ENCODE measurements at places on chromosomes 7 and 10. TPM values are rescaled to one million over a fixed set of nuclear protein-coding genes. Genes with fewer than 3 reads are reported as not detected.

FKBP9 gene
- 30.4 TPM for total RNA-seq

CPA5 gene
- not detected for total RNA-seq

SLC29A4 gene
- total RNA-seq, result 22.6 TPM

SLC13A4 gene
- total RNA-seq, result 2.4 TPM

GRCh38 chr7:134740376-134740775 lies 39.1 kb upstream of the CALD1 start:
- DNase-seq, result no peak

DNA sequence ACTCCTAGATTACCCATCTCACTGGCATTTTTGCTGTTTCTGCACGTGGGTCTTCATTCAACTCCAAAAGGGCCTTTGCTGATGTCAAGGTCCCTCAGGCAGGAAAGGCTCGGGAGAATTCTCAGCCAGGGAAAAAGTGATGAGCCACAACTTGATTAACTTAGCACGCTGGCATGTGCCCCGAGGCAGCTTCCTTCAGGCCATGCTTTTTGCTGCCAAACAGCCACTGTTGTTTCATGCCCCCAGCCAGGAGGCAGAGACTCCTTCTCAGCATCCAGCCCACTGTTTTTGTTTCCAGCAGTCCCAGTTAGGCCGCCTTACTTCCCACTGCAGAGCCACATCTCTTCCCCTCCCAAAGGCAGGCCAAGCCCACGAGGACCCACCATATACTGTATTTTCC lies 266.5 kb upstream of the YAE1 start:
- DNase-seq, result no peak

RTKN2 gene
- 17.1 TPM for total RNA-seq

- no peak for DNase-seq
Measured at GRCh38 chr10:99775850-99776249, 6.6 kb upstream of the ABCC2 start.

CRPPA gene
- 7.5 TPM for total RNA-seq

GRCh38 chr7:47475880-47476227 lies 106.1 kb downstream of the TNS3 start:
- DNase-seq, result no peak

- no peak for DNase-seq
Measured at GRCh38 chr7:31362401-31362800, 21.9 kb upstream of the NEUROD6 start.

DNA sequence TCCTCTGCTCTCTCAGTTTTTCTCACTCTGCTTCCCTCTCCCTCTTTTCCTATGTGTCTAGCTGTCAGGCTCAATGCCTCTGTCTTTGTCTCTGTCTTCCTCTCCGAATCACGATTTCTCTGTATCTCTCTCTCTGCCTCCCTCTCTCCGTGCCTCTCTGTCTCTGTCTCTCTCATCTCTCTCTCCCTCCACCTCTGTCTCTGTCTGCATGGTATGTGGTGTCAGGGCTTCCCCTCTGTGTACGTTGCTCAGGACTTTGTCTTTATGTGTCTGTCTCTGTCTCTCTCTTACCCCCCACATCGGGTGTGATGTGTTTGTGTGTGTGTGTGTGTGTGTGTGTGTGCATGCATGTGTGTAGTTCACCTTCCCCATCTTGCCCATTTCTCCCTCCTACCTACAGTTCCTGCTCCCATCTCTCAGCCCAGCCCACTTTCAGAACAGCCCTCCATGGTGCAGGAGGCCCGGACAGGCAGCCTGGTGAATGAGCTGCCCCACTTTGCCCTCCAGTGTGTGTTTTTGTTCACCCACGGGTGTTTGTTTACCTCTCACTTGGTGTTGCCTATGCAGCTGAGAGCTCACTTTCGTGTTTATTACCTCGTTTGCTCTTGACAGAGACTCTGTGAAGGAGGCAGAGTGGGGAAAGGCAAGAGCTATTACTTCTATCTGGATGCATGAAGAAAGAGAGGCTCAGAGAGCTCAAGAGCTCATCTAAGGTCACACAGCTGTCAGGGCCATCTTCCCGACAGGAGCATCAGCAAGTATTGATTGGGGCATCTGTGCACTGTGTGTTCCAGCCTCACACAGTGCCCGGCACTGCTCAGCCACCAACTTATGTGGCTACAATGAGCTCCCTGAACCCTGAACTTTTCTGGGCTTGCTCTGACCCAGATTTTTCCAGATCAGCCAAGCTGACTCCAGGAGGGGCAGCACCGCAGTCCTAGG lies 163.5 kb upstream of the ZMIZ1 start:
- DNase-seq, result no peak

DNA sequence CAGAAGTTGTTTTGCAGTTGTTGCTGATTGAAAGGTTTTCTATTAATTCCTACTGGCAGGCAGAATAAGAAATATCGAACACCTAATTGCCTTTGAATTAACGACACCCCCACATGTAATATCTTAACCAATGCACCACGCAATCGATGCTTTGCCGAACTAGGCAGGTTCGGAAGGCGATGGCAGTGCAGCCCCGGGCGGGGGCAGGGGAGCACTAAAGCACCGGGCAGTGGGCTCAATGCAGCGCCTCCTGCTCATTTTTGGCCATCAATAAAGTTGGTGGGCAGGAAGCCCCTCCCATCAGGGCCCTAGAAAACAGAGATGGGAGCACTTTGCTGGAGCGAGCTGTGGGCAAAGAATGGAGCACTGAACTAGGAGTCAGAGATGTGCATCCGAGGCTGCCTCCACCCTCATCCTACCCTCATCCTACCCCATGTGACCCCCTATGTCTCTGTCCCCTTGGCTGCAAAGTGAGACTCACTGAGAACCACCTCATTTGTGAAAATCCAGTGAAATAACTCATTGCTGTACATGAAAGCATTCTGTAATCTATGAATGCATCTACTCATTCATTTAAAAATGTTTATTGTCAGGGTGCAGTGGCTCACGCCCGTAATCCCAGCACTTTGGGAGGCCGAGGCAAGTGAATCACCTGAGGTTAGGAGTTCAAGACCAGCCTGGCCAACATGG lies 19.6 kb upstream of the CHST15 start:
- DNase-seq, result no peak

DNA sequence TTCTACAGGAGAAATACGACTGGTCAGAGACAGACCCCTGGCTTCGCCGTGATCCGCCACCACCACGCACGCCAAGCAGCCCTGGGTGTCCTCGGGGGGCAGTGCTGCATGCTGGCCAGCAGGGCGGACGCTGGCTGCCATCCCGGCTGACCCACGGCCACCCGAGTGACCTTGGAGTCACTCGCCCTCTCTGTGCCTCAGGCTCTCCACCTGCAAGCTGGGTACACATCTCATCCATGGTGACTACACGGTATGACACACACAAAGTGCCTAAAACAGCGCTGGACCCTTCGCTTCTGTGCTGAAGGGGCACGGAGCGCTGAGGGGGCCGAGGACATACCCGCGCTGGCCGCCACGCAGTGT lies 62.0 kb upstream of the RNF32 start:
- no peak for DNase-seq

GRCh38 chr7:8362723-8363369 lies 70.6 kb upstream of the NXPH1 start:
- no peak for DNase-seq

GRCh38 chr7:96179837-96180236 lies 142.1 kb downstream of the SLC25A13 start:
- no peak for DNase-seq

PKD2L1 gene
- total RNA-seq, result not detected

DNA sequence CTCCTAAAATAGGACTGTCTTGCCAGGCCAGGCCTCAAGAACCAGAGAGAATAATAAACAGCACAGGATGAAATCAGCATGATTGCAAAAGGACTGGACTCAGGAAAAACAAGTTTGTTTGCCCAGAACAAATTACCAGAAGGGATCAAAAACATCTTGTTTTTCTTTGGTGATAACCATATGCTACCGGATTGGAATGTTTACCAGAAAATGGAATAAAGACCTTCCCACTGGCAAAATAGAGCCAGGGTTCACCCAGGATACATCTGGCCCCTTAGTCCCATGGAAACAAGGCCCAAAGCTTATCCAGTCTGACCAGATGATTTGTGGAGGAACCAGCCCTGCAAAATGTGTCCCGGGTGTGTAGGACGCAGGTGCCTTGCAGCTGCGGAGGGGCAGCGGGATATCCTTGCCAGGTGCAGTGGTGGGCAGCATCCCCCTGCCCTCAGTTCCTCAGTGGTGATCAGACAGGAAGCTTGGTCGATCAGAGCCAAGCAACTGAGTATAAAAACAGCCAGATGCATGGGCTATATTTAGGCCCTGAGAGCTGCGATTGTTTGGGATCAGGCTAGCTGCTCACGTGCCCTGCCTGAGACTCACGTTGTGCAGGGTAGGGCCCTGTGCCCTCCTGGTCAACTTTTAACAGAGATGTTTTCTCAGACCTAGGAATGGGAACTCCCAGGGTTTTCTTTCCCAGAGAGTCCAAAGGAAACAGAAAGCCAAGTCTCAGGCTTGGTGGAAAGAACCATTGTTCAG lies 4.6 kb upstream of the ZNF22 start:
- no peak for DNase-seq

GRCh38 chr7:6231184-6231583 lies 41.2 kb downstream of the CYTH3 start:
- no peak for DNase-seq

GRCh38 chr10:84521468-84521867 lies 193.1 kb downstream of the CCSER2 start:
- no peak for DNase-seq

ANKRD1 gene
- total RNA-seq, result not detected

- DNase-seq, result no peak
Measured at GRCh38 chr10:124323111-124323725, 95.5 kb downstream of the OAT start.

GRCh38 chr7:69078997-69079769 lies 519.1 kb upstream of the AUTS2 start:
- DNase-seq, result peak; percentile 23

CDC14C gene
- total RNA-seq, result not detected

CDHR3 gene
- 21.7 TPM for total RNA-seq

OR13A1 gene
- 0.45 TPM for total RNA-seq

SUFU gene
- total RNA-seq, result 6.0 TPM

DNA sequence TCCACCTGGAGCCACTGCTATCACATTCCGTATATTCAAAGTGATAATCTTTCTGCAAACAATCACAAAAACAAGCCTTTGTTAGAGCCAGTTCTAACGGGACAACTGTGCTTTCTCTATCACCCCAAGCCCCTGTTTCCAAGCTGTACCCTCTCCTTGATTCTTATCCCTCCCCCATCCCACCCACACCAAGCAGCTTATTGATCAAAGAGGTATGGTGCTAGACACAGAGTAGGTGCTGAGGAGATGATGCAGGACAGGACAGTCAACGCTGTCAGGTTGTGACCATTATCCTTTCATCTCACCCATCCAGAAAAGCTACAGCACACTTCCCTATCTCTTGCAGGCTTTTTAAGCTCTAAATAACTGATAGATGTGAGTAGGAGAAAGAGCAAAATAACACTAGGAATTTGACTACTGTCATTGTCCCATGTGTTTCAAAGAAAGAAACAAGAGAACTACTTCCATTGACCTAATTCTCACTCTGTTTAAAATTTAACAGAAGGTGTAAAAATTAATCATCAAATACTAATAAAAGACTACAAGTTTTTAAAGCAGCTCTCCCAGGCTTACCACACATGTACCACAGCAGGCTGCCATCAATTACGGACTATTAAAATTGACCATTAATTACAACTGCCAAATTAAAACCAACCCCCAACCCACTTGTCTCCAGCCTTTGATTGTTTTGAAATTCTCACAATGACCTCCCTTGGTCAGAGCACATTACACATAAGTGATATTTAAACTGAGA lies 94.3 kb downstream of the ELAPOR2 start:
- no peak for DNase-seq

CRTAC1 gene
- 15.5 TPM for total RNA-seq

AGBL3 gene
- 6.9 TPM for total RNA-seq

OR9A2 gene
- 2.6 TPM for total RNA-seq

DNA sequence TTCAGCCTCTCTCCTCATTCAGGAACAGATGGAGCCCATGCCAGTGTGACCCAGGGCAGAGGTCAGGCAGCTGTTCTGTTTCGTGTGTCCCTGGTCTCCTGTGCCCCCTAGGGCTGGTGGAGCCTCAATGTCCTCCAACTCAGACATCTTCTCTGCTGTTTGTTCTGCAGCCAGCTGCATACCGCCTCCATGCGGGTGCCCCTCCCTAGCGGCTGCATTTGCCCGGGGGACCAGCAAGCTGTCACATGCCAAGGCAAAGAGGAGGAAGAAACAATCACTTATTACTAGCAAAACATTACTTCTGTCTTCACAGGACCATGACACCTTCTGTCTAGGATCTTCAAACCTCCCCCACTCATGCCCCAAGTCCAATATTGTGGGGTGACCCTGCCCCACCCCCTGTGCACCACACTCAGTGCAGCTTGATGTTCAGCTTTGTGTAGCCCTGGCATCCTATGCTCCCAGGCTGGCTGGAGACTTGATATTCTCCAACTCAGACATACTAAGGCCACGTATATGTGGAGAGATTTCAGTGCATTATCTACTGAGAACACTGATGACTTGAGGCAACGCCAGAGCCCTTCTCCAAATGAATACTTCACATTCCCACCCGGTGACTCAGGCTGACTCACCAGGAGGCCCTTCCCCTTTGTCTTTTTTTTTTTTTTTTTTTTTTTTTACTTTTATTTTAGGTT lies 188.9 kb downstream of the SKIDA1 start:
- DNase-seq, result no peak

GRCh38 chr10:7306147-7306546 lies 104.7 kb downstream of the SFMBT2 start:
- no peak for DNase-seq

GRCh38 chr7:157520249-157520648 lies 183.4 kb downstream of the DNAJB6 start:
- no peak for DNase-seq

TMEM176B gene
- 4.3 TPM for total RNA-seq

HOXA7 gene
- not detected for total RNA-seq

DNA sequence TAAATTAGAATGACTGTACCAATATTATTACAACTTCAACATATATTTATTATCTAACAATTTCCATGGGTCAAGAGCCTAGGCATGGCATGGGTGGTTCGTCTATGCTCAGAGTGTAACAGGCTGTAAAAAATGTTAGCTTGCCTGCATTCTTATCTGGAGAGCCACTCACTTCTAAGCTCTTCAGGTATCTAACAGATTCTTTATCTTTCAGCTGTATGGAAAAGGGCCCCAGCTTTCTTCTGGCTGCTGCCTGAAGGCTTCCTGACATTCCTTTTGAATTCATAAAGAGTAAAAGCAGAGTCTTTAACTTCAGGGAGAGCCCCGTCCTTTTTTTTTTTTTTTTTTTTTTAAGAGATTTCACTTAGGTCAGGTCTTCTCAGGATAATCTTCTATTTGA lies 648.8 kb downstream of the NXPH1 start:
- DNase-seq, result no peak

Data from cerebellum (tissue), 4 donors.